IMR-90 (cell line): ENCODE measurements at places on chromosomes 2 and 18. TPM values are rescaled to one million over a fixed set of nuclear protein-coding genes. Genes with fewer than 3 reads are reported as not detected.

DNA sequence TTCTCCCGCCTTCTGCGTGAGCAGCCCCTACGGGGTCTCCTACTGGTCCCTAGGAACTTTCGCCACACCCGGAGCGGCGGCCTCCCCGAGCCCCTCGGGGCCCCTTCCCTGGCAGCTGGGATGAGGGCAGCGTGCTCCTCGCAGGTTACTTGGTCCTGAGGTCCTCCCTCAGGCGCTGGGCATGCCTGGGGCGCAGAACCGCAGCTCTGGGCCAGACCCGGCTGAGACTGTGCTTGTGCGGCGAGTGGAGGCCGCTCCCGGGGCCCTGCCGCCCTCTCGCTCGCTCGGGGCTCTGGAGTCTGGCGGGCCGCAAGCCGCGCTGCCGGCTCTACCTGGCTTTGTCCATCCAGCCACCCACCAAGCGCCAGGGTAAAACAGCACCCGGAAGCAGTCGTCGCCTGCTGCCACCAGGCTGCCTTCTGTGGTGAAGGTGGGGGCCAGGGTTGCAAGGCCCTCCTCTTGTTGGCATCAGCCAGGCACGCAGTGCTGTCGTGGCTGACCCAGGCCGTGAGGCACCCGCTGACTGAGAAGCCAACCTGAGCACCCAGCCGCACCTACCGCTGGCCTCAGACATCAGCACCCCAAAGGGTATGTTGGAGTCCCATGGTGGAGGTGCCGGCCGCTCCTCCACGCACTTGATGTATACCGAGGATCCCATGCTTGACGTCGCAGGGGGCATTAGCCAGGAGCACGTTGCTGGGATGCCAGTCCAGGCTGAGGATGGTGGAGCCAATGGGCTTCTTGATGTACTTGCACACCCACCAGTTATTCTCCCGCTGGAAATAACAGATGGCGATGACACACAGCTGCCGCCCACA is 46.1 kb upstream of the PTH2R start:
- H3K27ac ChIP-seq: no peak overlapping the region
- H3K4me3 ChIP-seq: no peak overlapping the region
- H3K36me3 ChIP-seq: peaks cover 2% of the 10 kb centered on the region
- no peaks in the 10 kb centered on the region for H3K4me1 ChIP-seq
- no peak for DNase-seq
- no peaks in the 10 kb centered on the region; the same call in 1 of the 2 replicates for H3K27me3 ChIP-seq

DNA sequence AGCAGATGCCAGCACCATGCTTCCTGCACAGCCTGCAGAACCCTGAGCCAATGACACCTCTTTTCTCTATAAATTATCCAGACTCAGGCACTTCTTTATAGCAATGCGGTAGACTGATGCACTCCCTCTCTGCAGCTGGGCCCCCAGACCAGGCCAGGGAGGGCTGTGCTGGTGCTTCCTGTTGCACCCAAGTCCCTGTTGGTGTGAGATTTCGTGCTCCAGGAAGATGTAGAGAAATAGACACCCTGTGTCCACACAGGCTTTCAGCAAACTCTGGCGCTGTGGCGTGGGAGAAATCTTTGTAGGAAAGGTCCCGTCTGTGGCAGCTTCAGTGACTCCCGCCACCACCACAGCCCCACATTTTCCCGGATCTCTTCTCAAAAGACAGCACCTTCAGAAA is 572.2 kb downstream of the GALR1 start:
- DNase-seq: no peak
- no peak overlapping the region for H3K27ac ChIP-seq
- H3K4me3 ChIP-seq: no peak overlapping the region

GRCh38 chr2:150174971-150175421 is 312.5 kb downstream of the RND3 start:
- H3K27ac ChIP-seq: no peak overlapping the region
- no peak overlapping the region for H3K4me3 ChIP-seq
- no peaks in the 10 kb centered on the region for H3K27me3 ChIP-seq

DNA sequence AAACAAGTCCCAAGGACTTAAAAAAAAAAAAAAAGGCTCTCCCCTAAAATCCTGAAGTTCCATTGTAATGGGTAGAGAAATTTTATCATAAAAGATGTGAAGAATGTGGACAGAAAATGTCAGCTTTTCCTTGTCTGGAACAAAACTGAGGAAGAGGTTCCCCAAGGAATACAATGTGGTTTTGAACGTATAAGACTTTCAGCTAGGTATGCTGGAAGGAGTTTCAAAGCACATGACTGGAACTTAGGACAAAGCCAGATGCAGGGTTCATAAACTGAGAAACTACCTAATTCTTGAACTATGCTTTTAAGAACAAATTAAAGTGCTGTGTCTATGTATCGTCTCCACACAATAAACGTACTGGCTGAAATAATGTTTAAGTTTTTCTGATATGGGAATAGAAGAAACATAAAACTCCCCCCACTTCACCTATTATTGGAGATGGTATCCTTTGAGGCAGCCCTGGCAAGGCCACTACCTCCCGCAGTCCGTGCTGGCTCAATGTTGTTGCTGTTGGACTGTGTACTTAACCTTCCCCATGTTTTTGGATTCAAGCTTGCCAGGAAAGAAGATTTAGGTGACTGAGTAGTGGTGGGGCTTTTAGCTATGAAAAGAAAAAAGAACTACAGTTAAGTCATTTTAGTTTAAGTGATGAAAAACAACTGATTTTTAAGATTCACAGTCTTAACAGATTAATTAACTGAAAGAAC is 84.2 kb upstream of the DNER start:
- no peaks in the 10 kb centered on the region for H3K27me3 ChIP-seq
- peaks cover 2% of the 10 kb centered on the region; the same call in 1 of the 2 replicates for H3K4me1 ChIP-seq
- H3K4me3 ChIP-seq: no peak overlapping the region
- H3K36me3 ChIP-seq: peaks cover 31% of the 10 kb centered on the region
- H3K27ac ChIP-seq: peak overlapping the region; percentile 57; the same call in 1 of the 2 replicates

DNA sequence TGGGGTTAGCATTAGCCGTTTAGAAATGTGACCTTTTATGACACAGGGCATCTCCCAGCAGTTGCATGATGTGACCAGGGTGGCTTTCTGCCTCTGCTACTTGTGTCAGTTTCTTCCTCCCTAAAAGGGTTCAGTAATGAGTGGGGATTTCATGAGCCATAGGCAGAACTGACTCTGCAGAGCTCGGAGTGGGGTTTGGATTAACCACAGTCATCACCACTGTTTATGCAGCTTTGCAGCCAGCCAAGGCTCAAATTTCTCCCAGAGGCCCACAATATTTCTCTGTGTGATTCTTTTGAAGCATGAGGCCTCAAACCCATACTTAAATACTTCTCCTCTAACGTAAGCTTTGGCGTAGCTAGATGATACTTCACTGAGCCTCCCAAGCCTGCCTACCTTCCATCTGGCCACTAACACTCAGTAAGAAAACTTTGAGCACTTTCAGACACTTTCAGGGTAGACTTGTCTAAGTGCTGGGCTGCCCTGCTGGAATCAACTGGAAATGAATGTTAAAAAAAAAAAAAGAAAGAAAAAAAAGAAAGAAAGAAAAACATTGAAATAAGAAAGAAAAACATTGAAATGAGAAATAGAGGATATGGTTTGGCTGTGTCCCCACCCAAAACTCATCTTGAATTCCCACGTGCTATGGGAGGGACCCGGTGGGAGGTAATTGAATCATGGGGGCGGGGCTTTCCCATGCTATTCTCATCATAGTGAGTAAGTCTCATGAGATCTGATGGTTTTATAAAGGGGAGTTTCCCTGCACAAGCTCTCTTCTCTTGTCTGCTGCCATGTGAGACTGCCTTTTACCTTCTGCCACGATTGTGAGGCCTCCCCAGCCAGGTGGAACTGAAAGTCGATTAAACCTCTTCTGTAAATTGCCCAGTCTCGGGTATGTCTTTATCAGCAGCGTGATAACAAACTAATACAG is 11.5 kb upstream of the LAPTM4A start:
- peak; percentile 99 for DNase-seq
- no peaks in the 10 kb centered on the region for H3K27me3 ChIP-seq
- H3K4me1 ChIP-seq: peaks cover 23% of the 10 kb centered on the region
- no peak overlapping the region for H3K4me3 ChIP-seq
- peak overlapping the region; percentile 86 for H3K27ac ChIP-seq

GRCh38 chr2:126719191-126719832 is 63.4 kb downstream of the GYPC start:
- peaks cover 9% of the 10 kb centered on the region for H3K27me3 ChIP-seq
- DNase-seq: no peak
- H3K36me3 ChIP-seq: no peaks in the 10 kb centered on the region
- no peak overlapping the region for H3K27ac ChIP-seq
- no peaks in the 10 kb centered on the region for H3K4me1 ChIP-seq

GRCh38 chr2:197042739-197043196 is 116.3 kb upstream of the PGAP1 start:
- DNase-seq: peak; percentile 11
- no peak overlapping the region for H3K27ac ChIP-seq
- H3K4me3 ChIP-seq: no peak overlapping the region
- no peaks in the 10 kb centered on the region for H3K4me1 ChIP-seq
- H3K27me3 ChIP-seq: no peaks in the 10 kb centered on the region

DNA sequence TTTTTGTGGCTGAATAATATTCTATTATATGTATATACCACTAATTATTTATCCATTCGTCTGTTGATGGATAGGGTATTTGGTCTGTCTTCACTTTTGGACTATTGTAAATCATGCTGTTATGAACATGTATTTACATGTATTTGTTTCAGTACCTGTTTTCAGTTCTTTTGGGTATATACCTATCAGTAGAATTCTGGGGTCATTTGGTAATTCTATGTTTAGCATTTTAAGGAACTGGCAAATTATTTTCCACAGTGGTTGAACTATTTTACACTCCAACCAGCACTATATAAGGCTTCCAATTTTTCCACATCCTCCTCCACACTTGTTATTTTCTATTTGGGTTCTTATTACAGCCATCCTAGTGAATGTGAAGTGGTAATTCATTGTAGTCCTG is 12.4 kb upstream of the TANK start:
- H3K27ac ChIP-seq: no peak overlapping the region
- no peak overlapping the region for H3K4me3 ChIP-seq
- H3K27me3 ChIP-seq: no peaks in the 10 kb centered on the region
- H3K4me1 ChIP-seq: no peaks in the 10 kb centered on the region
- H3K36me3 ChIP-seq: no peaks in the 10 kb centered on the region

DNA sequence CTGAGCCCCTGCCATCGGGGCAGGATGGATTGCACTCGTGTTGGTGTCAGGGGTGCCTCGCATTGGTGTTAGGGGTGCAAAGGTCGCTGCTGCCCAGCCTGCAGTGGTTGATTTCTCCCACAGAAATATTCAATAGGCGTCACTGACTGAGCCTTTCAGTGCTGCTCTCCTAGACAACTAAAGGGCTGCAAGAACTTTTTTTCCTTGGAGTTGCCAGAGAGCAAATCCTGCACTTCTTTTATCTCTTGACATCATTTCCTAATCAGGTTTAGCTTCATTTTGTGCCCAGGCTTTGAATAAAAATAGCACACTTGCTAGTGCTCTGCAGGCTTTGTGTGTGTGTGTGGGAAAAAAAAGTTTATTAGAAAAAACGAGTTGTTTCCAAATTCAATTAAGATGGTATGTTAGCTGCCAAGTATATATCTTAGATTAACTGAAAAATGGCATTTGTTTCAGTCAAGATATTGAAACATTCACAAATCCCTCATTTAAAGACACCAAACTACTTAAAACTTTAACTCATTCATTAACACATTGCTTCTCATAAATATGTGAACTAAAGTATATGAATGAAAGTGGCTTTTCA is 125.6 kb downstream of the SOCS6 start:
- no peaks in the 10 kb centered on the region for H3K36me3 ChIP-seq
- no peak for DNase-seq
- H3K4me3 ChIP-seq: no peak overlapping the region

- no peak for DNase-seq
- no peak overlapping the region; the same call in 1 of the 2 replicates for H3K4me3 ChIP-seq
- H3K36me3 ChIP-seq: no peaks in the 10 kb centered on the region
These were observed 11.4 kb downstream of the ID2 start for GRCh38 chr2:8693157-8693821.

DNA sequence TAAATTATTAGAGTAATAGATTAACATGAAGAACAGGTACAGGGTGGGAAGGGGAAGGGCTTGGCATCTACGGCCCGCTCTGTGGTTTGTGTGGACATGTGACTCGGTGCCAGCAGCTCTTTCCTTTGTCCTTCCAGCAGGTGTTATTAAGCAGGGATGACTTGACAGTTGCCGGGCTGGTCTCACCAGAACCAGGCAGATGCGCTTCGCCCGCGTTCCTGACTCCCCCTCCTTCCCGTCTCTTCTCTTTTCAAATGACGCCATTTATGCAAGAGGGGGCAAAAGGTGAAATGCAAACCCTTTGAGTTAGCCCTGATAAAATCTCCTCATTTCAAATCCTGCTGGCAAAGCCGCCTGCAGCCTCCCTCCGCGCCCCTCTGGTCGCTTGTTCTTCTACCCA is 38.9 kb upstream of the MGAT4A start:
- H3K36me3 ChIP-seq: no peaks in the 10 kb centered on the region
- H3K27me3 ChIP-seq: peaks cover 14% of the 10 kb centered on the region
- DNase-seq: no peak
- H3K27ac ChIP-seq: no peak overlapping the region

DNA sequence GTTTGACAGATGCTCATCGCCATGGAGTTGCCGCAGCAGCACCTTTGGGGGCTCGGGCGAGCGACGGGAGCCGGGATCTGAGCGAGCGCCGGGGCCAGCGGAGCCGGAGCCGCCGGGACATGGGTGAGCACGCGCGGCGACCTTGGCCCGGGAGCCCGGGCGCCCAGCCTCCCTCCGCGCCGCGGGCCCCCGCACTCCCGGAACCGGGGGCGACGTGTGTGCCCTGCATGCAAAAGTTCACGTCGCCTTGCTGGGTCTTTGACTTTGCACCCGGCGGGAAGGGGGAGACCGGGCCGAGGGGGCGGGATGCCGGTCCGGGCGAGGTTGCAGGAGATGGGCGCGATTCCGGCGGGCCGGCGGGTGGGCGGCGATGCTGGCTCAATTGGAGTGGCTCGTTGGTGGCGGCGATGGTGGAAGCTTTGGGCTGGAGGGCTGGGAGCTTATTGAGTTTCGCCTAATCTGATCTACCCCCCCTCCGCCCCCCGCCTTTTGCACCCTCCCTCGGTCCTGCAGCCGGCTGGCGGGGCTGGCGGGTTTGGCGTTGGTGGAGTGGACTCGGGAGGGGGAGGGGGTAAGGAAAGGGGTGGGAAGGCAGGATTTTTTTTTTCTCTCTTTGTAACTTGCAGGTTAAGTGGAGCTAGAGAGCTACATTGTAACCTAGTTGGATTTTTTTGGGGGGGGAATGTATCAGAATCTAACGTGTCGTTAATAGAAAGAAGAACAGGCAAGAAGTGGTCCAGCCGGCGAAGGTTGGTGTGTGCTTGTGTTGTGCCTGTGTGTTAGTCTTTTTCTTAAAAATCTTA is at the start of gene SETBP1:
TSS of gene SETBP1 (plus strand) at position 616 of the 803 bp plus-strand sequence. CDS start 20,459 bp downstream, outside the sequence.
- peak within 1 kb of the TSS; percentile 30; the same call in 1 of the 2 replicates for H3K27ac ChIP-seq
- H3K4me3 ChIP-seq: peak within 1 kb of the TSS; percentile 75
- peak; percentile 2 for DNase-seq
- peaks cover 21% of the 10 kb centered on the region for H3K27me3 ChIP-seq

DNA sequence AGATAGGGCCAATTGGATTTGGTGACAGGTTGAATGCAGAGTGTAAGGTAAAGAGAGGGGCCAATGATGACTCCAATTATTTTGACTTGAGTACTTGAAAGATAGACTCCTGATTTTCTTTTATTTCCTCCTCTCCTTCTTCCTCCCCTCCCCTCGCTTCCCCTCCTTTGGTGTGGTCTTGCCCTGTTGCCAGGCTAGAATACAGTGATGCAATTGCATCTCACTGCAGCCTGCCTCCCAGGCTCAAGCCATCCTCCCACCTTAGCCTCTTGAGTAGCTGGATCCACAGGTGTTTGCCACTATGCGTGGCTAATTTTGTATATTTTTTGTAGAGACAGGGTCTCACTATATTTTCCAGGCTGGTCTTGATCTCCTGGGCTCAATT is 2.3 kb downstream of the DGUOK start:
- DNase-seq: no peak
- no peak overlapping the region for H3K4me3 ChIP-seq
- no peak overlapping the region for H3K27ac ChIP-seq

ERBB4 gene
- not detected in 2 replicates for polyA plus RNA-seq

CNOT9 gene
- 33.1 and 35.2 TPM in 2 replicates for polyA plus RNA-seq

CDCA7 gene
- 17.8 and 18.7 TPM in 2 replicates for polyA plus RNA-seq

PROM2 gene
- polyA plus RNA-seq: 0.26 and 0.65 TPM in 2 replicates

PFN4 gene
- 0.27 and 0.48 TPM in 2 replicates for polyA plus RNA-seq

PID1 gene
- 1.1 and 1.9 TPM in 2 replicates for polyA plus RNA-seq

IL37 gene
- 0.15 TPM in 1 of 2 replicates, not detected in the other for polyA plus RNA-seq
